ENCODE measurements at places on chromosomes 11 and 22.

DNA sequence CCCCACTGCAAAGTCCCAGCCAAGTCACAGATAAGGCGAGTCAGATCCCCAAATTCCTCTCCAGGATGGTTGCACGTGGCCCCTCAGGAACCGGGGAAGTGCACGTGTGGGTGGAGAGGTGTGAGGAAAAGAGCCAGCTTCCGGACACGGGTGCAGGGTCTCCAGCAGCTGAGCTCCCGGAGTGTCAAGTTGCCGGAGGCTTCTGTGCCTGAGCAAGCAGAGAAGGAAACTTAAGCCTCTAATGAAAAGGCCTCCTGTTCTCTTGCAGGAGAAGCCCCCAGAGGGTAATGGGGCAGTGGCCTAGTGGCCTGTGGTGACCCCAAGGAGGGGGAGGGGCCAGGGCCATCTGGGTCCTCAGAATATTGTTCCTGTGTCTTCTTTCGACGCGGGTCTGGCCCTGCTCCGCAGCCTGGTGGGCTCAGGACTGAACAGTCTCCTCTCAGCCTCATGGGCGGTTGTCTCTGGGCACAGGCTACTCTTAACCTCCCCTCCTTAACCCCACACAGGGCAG is 147.9 kb downstream of the FEZ1 start:
- DNase-seq, result no peak

- DNase-seq, result no peak
Observed at GRCh38 chr11:109140426-109140825, 281.6 kb upstream of the C11orf87 start.

- DNase-seq, result no peak
Observed at GRCh38 chr22:30435674-30436126, 10.1 kb downstream of the MTFP1 start.

DNA sequence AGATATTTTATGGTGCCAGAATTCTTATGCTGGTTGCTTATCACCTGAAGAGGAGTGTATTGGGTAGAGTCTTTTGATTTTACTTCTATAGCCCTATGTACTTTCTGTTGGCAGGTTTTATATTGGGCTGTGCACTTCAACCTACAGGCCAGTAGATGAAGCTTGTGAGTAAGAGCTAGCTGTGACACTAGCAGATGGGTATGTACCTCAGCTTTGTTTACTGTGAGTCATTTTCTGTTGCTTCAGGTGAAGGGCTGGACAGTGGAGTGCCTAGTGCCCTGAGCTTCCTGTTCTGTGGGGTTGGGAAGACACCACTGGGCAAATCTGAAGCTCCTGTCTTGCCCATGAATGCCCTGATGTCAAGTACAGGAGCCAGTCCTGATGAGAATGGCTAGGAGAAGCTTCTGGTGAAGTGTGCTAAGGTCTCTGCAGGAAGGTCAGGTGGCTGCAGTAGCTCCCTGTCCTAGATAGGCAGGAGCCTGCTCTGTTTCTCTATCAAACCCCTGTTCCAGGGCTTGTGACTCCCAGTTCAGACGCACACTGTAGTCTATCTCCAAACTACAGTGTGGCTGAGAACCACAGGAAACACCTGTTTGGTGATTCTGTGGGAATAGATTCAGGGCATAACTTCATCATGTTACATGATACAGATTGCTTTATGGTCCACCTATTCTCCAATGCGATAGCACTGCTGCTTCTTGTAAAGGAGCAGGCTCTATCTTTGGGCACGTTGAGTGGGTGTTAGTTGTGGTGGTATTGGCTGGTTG is 755.7 kb downstream of the KCNA4 start:
- DNase-seq, result no peak

DNA sequence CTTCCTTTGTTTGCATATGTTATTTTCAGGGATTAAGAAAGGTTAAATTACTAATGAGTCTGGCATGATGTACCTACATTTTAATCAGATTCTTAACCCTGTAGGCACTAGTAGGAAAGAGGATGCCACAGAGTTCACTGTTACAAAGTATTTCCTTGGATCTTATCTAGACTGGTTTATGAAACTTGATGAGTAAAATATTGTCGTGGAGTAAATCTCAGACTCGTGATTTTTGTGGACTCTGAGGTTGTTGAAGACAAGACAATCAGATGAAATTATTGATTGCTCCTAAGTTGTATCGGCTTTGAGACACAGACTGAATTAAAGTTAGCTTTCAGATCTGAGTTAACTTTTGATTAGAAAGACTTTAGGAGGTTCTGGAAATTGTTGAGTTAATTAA is 6.0 kb downstream of the KMT2A start:
- no peak for DNase-seq

DNA sequence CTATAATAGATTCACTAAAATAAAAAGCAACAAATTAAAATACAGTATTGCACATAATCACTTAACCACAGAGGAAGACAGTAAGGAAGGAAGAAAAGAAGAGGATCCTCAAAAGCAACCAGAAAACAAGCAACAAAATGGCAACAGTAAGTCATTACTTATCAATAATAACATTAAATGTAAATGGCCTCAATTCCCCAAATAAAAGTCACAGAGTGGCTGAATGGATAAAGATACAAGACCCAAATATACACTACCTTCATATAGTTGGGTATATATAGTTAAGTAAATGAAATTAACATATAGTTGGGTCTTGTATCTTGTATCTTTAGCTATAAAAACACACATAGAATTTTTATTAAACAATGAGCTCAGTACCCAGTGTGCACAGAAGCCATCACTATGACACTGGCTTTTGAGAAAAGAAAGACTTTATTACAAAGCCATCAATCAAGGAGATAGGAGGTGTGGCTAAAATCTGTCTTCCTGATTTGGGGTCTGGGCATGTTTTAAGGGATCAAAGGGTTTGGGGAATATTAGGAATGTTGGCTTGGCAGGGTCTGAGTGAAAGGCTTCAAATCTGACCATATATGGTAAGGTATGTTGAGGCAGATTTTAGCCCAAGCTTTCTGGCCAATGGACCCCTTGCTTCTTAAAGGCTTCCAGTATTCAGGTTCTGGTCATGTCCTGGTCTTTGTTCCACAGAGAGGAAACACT is 13.4 kb upstream of the GLYAT start:
- no peak for DNase-seq

GRCh38 chr22:30866216-30866615 is 102.4 kb downstream of the MORC2 start:
- no peak for DNase-seq

GRCh38 chr11:86608251-86608799 is 64.1 kb downstream of the ME3 start:
- no peak for DNase-seq

DNA sequence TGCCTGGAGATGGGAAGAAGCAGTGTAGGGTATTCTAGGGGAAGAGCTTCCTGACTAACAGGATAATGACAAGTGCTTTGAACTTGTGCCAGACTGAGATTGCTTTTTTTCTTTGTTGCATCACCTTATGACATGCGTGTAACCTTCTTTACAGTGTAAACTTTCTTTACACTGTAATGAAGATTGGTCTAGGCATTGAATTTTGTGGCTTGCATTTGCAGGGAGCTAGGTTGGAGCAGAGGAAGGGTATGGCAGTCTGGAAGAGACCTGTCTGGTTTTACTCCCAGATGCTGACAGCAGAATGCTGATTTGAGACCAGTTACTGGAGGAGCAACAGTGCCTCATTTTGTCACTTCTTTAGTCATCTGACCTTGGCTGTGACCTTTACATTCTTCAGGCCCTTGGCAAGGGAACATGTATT is 5.6 kb downstream of the DDB2 start:
- DNase-seq, result no peak

GRCh38 chr11:69893631-69894030 is 74.4 kb upstream of the FGF3 start:
- no peak for DNase-seq

DNA sequence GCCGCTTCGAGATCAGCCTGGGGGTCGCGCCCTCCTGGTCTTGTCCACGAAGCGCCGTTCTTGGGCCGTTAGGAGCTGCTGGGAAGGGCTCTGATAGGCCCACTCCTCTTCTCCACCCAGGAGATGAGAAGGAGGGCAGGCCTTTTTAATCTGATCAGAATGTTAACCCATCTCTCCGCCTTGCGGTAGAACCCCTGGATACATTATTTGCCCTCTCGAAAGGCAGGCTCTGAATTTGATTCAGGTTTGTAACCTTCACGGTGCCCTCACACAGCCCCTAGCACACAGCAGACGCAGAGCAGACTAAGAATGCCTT is at the start of gene CCDC83:
Gene CCDC83 (plus strand): TSS at position 43 of the 316 bp plus-strand sequence. CDS start 9,741 bp downstream, outside the sequence.
- DNase-seq, result no peak

DNA sequence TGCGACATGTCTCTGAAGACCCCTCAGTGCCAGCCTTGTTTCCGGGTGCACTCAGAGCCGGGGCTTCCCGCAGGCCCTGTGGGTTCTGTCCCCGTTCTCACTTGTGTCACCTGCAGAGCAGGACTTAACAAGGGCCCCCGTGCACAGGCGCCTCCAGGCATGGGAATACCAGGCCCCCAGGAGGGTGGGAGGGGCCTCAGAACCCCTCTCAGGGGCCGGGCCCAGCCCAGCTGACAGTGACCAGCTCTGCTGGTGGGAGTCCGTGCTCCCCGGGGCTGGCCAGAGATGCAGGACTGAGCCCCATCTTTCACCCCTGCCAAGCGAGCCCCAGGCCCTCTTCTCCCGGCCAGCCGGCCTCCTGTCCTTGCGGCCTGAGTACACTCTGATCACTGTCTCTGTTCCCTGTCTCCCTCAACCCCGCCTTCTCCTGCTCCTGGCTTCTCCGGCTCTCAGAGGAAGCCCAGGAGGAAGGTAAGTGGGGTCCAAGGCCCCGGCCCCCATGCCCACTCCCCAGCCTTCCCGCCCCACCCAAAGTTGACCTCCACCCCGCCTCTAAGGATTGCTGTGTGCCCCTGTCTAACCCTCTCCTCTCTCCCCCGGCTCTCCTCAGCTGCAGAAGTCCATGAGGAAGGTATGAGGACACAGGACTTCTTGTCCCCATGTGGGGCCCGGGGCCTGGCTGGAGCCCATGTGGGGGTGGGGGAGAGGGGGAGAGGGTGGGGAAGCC is 5.3 kb downstream of the TNNT3 start:
- no peak for DNase-seq

DNA sequence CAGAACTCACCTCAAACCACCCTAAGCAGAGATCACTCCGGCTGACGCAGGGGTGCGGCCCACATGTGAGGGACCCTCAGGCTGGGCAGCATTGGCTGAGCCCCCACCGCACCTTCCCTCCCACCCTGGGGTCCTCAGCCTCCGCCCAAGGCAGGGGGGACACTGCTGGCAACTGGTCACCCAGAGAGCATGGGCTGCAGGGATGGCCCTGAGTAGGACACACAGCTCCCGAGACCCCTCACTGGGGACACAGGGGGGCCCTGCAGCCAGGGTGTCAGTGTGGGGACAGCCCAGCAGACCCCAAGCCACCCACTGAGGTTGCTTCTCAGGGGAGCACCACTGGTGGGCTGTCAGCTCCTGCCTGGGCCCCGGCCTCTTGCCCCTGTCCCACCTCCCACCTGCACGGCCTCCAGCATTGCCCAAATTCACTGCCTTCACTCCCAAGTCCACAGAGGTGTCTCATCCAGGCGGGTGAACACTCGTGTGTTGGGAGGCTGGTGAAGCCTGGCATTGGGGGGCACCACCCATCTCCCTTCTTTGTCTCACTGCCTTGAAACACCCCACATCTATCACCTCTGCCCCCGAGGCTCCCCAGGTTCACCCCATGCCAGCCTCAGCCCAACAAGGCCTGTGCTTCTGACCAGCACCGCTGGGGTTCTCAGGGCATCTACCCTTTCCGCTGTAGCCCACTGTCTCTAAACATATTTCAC is 4.7 kb downstream of the C11orf21 start:
- DNase-seq, result no peak

DNA sequence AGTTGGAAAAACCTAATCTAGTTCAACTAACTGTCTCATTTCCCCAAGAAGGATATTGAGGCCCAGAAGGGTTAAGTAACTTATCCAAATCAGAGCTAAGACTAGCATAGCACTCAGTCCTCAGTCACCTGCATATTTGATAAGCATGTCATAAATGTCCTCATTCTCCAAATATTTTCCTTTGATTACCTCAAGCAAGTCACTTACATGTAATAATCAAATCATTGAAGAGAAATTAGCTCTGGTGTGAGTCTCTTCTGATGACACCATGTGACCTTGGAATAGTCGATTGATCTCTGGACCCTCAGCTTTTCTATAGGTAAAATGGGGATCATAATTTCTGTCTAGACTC is 48.8 kb upstream of the PICALM start:
- no peak for DNase-seq

DNA sequence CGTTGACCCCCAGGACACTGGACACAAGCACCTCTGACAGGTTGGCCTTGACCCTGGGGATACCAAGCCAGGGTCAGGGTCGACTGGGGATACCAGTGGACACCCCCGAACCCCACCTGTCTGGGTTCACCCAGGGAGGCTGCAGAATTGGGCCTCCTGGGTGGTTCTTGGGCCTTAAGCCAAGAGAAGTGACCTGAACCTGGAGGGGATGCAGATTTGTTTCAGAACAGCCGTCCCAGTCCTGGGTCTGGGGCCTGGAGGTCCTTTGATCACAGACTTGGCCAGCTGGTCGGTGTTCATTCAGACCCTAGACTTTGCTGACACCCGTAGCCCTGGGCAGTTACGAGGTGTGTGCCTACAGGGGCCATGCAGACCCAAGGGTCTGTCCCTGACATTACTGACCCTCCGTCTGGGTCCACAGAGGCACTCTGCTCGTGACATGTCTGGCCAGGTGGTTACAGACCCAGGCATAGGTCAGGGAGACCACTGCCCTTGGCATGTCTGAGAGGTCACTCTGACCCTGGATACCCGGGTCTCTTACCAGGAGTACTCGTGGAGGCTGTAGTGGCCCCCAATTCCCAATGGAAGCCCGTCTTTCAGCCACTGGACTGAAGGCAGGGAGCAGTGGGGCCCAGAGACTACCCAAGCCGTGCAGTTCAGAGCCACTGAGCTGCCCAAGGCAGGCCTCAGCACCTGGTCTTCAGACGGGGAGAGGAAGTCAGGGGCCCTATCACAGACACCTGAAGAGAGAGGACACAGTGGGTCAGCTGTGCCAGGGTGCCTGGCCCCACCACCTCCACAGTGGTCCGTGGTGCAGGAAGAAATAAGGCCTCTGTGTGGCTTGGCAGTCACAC is 6.4 kb downstream of the SIGIRR start:
- no peak for DNase-seq

DNA sequence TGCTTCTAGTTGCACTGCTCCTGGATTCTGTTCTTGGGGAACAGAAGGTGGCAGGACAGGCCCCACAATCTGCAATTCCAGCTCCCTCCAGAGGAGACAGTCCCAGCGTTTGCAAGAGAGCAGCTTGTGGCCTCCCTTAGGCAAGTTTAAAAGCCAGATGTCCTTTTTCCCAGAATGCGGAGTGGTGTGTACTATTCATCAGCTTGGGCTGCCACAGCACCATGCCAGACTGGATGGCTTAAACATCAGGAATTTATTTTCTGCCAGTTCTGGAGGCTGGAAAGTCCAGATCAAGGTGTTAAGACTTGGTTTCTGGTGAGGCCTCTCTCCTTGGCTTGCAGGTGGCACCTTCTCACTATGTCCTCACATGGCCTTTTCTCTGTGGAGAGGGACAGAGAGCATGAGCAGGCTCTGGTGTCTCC is 11.7 kb downstream of the MIAT start:
- DNase-seq, result no peak

GRCh38 chr11:44310463-44311272 is 729 bp upstream of the ALX4 start:
- no peak for DNase-seq
